ENCODE measurements at places on chromosomes 1 and 21.

- DNase-seq, result no peak
Measured at GRCh38 chr1:5917591-5918274, 74.5 kb downstream of the NPHP4 start.

GRCh38 chr1:172670791-172671190 lies 11.9 kb downstream of the FASLG start:
- DNase-seq, result peak; percentile 70

- no peak for DNase-seq
Measured at GRCh38 chr21:40641042-40641441, 205.9 kb downstream of the DSCAM start.

DNA sequence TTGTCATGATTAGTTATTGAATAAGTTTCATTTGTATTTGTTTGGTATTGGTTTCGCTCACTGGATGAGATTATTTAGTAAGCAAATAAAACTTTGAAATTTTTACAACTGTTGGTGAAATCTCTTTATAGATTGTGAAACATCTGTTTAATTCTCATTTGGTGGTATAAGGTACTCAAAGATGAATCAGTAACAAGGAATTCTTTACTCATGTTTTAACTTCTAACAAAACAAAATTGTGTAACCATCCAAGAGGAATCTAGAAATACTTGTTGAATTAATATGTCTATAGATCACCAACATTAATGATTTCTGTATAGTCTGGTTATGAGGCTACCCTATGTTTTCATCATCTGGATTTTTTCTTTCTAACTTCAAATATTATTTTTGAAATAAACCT lies 62.8 kb upstream of the USP25 start:
- no peak for DNase-seq

- no peak for DNase-seq
Measured at GRCh38 chr1:206774093-206774492, 1.8 kb upstream of the IL10 start.

- DNase-seq, result no peak
Measured at GRCh38 chr21:33128538-33128937, 58.6 kb downstream of the OLIG1 start.

DNA sequence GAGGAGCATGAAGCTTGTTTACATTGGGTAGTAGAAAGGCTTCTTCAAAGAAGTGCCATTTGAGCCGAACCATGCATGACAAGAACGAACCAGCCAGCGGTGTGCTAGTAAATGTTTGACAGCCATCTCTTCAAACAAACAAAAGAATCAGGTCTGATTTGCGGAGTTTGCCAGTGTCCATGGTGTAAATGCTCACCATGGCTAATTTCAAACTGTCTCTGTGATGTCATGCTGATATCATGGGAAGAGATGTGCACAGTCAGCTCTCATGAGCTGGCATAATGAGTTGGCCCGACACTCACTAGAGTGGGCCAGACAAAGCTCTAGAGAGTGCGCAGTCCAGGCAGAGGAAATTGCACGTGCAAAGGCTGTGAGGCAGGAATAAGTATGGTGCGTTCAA lies 101.1 kb downstream of the KAZN start:
- DNase-seq, result no peak

- no peak for DNase-seq
Measured at GRCh38 chr1:2232255-2232915, 4.3 kb downstream of the SKI start.

DNA sequence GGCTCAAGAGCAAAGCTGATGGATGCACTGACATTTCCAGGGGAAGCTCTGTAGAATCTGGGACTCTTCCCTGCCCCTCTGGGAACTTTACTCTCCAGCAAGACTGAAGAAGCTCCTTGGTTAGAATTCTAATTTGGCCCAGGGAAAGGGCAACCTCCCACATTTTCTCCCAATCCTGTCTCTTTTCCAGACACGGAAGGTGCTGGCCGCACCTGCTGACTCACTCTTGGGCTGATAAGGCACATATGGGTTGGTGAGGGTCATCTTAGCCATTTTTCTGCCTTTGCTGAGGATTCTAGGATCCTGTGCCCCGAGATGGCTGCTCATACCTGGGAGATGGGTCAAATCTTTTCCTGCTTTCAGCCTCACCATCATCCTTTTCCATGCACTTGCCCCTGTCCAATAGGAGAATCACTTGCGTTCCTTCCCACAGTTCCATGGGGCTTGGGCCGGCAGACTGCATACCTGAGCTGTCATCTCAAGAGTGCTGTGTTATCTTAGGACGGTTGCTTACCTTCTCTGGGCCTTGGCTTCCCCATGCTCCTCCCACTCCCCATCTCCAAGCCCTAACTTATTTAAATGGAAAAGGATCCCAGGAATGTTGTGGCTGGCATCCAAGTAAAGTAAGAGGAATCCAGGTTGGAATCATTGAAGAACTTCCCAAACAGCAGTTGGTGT lies 1.3 kb downstream of the TINAGL1 start:
- no peak for DNase-seq

DNA sequence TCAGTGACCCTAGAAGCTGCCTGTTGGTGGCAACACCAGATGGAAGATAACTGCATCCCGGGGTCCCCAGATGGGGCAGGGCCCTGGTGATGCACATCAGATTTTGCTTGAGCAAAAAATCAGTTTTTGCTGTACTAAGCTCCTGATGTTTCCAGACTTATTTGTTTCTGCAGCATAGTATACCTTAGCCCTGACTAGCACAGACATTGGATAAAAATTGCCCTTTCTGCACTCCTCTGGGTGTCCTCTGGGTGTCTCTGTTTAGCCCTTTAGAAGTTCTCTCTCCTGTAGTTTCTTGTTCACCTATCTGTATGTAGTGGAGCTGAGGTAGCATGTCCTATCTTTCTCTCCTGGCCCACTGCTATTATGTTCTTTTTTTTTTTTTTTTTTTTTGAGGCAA lies 30.3 kb upstream of the PLA2G2C start:
- DNase-seq, result no peak

- no peak for DNase-seq
Measured at GRCh38 chr1:98493469-98493868, 168.1 kb upstream of the SNX7 start.

Measured in CD4-positive, alpha-beta T cell treated with Interleukin-6 at 100 ng/mL for 8 hours (primary cell).